Left ventricle myocardium superior (tissue), 1 donor: ENCODE measurements at places on chromosomes 16 and 17. TPM values are rescaled to one million over a fixed set of nuclear protein-coding genes. Genes with fewer than 3 reads are reported as not detected.

MVD gene
- total RNA-seq = 23.9 TPM

NME4 gene
- total RNA-seq = 89.2 TPM

GSG1L gene
- total RNA-seq = 1.9 TPM

DOC2B gene
- 3.9 TPM for total RNA-seq

SLC16A13 gene
- 1.2 TPM for total RNA-seq

OR3A2 gene
- not detected for total RNA-seq

RGS11 gene
- 14.8 TPM for total RNA-seq

OR3A3 gene
- total RNA-seq = not detected

DBNDD1 gene
- total RNA-seq = 6.3 TPM

DNASE1L2 gene
- total RNA-seq = 0.47 TPM

TMEM238L gene
- not detected for total RNA-seq

G6PC1 gene
- not detected for total RNA-seq

ALOX12B gene
- not detected for total RNA-seq

TEN1 gene
- 6.6 TPM for total RNA-seq
